Chondrocyte (in vitro differentiated cells): ENCODE measurements at places on chromosomes 16 and 17.

GRCh38 chr16:56305956-56306565 is 114.8 kb downstream of the GNAO1 start:
- peaks cover 29% of the 10 kb centered on the region for H3K27me3 ChIP-seq
- no peak overlapping the region for H3K27ac ChIP-seq
- peaks cover 5% of the 10 kb centered on the region for H3K4me1 ChIP-seq
- peak; percentile 29 for DNase-seq
- peaks cover 1% of the 10 kb centered on the region for H3K36me3 ChIP-seq

DNA sequence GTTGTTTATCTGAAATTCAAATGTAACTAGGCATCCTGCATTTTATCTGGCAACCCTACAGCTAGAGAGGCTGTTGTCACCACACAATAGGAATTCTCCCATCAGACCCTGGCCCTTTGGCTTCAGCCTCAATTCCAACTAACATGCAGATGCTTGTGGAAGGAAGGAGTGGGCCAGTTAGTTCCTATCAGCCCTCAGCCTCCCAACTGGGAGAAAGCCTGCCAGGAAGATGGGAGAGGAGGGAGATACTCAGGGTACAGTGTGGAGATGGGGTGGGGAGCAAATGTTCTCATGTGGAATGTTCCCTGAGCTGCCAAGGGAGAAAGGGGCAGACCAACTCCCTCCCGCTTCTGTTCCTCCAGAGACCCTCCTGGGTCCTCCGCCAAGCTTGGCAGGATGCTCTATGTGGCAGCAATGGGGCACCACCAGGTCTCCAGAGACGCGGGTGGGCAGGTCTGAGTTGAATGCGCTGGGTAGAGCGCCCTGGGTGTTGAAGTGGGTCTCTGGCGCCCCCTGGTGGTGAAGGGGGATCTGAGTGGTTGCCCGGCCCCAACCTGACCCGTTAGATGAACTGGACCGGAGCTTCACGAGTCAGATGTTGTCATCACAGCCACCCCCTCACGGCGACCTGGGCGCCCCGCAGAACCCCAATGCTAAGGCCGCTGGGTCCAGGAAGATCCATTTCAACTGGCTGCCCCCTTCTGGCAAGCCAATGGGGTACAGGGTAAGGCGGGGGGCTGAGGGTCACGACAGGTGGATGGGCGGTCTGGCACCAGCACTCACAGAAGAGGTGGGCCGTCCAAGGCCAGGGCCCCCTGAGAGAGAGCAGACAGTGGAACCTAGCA is 15.2 kb downstream of the GALK1 start:
- DNase-seq = no peak
- peaks cover 16% of the 10 kb centered on the region for H3K4me1 ChIP-seq
- H3K27me3 ChIP-seq = no peaks in the 10 kb centered on the region
- no peaks in the 10 kb centered on the region for H3K36me3 ChIP-seq
- peak overlapping the region; percentile 40 for H3K4me3 ChIP-seq

- peak overlapping the region; percentile 14 for H3K27ac ChIP-seq
- no peaks in the 10 kb centered on the region for H3K4me1 ChIP-seq
- H3K27me3 ChIP-seq = no peaks in the 10 kb centered on the region
- DNase-seq = no peak
Observed at GRCh38 chr17:16073845-16074244, 74.2 kb downstream of the TTC19 start.

GRCh38 chr16:4917117-4917516 is 19.8 kb downstream of the PPL start:
- DNase-seq = no peak
- no peak overlapping the region for H3K4me3 ChIP-seq
- H3K36me3 ChIP-seq = no peaks in the 10 kb centered on the region
- no peak overlapping the region for H3K27ac ChIP-seq
- no peaks in the 10 kb centered on the region for H3K27me3 ChIP-seq
- H3K4me1 ChIP-seq = peaks cover 21% of the 10 kb centered on the region

- H3K36me3 ChIP-seq = peaks cover 8% of the 10 kb centered on the region
- H3K4me1 ChIP-seq = peaks cover under 1% of the 10 kb centered on the region
- peak overlapping the region; percentile 97 for H3K27ac ChIP-seq
- no peaks in the 10 kb centered on the region for H3K27me3 ChIP-seq
Observed at GRCh38 chr17:64081802-64082799, 47.8 kb downstream of the ERN1 start.

GRCh38 chr17:81923302-81924260 is 4.0 kb downstream of the MAFG start:
- no peaks in the 10 kb centered on the region for H3K27me3 ChIP-seq
- DNase-seq = no peak
- peak overlapping the region; percentile 93 for H3K27ac ChIP-seq
- H3K4me3 ChIP-seq = peak overlapping the region; percentile 69

DNA sequence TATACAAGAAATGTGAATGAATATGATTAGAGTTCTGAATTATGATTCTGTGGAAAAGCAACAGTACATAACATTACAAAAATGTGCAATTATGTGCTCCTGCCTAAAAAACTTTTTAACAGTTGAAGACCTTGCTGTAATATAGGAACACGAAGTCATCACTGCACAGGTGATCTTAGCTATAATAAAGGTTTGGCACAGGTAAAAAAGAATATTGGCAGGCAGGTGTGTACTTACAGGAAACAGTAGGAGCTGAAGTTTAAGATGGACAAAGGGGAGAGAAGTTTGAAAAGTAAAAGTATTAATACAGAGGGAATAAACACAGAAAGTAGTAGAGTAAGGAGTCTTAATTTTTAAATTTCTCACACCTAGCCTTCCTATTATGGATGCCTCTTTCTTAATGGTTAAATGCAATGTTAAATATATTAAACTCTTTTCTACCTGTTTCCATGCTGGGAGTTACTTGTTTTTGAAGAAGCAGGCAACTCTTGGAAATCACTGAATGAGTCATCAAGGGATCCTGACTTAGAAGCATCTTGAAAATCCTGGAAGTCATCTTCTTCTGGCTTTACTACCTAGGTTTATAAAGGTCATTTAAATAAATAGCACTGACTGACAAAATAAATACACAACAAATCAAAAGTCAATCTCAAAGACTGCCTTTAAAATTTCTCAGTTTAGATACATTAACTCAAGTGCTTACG is 40.7 kb downstream of the SYNRG start:
- H3K4me1 ChIP-seq = peaks cover 3% of the 10 kb centered on the region
- DNase-seq = no peak
- peaks cover 22% of the 10 kb centered on the region for H3K36me3 ChIP-seq
- no peaks in the 10 kb centered on the region for H3K27me3 ChIP-seq
- no peak overlapping the region for H3K4me3 ChIP-seq

- H3K4me1 ChIP-seq = peaks cover 23% of the 10 kb centered on the region
- peak overlapping the region; percentile 43 for H3K27ac ChIP-seq
- peaks cover 6% of the 10 kb centered on the region for H3K36me3 ChIP-seq
- no peaks in the 10 kb centered on the region for H3K27me3 ChIP-seq
Observed at GRCh38 chr16:20918486-20919239, 18.1 kb downstream of the LYRM1 start.

DNA sequence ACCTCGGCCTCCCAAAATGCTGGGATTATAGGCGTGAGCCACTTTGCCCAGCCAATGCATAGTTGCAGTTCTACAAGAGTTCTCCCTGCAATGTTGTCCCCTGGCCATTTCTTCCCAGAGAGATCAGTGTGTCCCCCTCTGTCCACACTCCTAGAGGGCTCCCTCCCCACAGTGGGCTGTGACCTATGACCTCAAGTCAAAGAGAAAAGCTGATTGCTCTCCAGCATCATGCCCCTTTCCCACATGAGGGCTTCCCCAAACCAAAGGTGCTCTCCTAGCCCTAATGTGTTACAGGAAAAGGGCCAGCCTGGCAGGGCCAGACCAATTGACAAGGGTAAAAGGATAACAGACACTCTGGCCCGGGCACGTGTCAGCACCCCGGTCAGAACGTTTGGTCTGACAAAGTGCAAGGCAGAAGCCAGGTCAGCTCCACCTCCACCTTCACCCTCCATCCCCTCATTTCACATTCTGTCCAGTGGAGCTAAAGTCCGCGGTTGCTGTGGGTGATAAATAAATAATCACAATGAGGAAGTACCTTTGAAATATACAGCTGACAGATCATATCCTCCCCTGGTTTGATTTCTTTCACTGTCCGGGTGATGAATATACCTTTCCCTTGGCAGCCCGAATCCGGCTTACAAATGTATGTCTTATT is 17.8 kb downstream of the TTLL6 start:
- no peak for DNase-seq
- H3K4me1 ChIP-seq = peaks cover 5% of the 10 kb centered on the region
- no peak overlapping the region for H3K4me3 ChIP-seq
- H3K27ac ChIP-seq = no peak overlapping the region
- peaks cover 3% of the 10 kb centered on the region for H3K36me3 ChIP-seq

DNA sequence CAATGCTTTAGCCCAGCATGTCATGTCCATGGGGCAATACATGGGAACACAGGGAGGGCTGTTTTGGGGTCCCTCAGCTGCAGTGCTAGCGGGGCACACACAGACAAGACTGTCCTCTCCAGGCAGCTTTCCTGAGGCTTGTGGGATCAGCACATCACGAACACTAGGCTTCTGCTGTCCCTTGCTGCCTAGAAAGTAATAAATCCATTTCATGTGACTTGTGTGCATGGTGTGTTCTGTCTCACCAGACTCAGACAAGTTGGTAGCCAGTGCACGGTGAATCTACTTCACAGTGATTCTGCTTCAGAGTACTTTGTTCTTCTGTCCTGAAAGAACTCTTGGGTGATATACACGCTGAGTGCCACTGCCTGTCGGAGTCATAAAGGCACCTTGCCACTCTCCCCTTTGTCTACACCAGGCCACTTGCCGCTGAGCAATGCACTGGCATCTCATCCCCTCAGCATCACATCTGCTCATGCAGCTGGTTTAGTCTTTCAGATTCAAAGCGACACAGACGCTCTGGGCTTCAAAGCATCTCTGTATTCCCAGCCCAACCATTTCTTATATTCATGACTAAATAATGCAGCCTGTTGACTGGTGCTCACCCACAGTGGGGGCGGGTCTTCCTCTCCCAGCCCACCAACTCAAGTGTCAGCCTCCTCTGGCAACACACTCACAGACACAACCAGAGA is 95.2 kb upstream of the COX10 start:
- H3K4me1 ChIP-seq = no peaks in the 10 kb centered on the region
- H3K27ac ChIP-seq = no peak overlapping the region
- H3K27me3 ChIP-seq = no peaks in the 10 kb centered on the region
- no peak for DNase-seq
- H3K36me3 ChIP-seq = peaks cover 2% of the 10 kb centered on the region
- H3K4me3 ChIP-seq = no peak overlapping the region

- no peak for DNase-seq
- no peak overlapping the region for H3K4me3 ChIP-seq
- peaks cover 3% of the 10 kb centered on the region for H3K36me3 ChIP-seq
- no peak overlapping the region for H3K27ac ChIP-seq
Observed at GRCh38 chr17:70796757-70797156, 627.4 kb downstream of the KCNJ2 start.

- H3K27ac ChIP-seq = no peak overlapping the region
- no peaks in the 10 kb centered on the region for H3K27me3 ChIP-seq
- H3K36me3 ChIP-seq = peaks cover 18% of the 10 kb centered on the region
- no peak for DNase-seq
- peaks cover 21% of the 10 kb centered on the region for H3K4me1 ChIP-seq
Observed at GRCh38 chr17:17872547-17873345, 36.0 kb upstream of the SREBF1 start.

GRCh38 chr17:43517615-43518386 is 28.3 kb downstream of the ETV4 start:
- H3K27ac ChIP-seq = peak overlapping the region; percentile 90
- H3K27me3 ChIP-seq = no peaks in the 10 kb centered on the region
- no peak for DNase-seq
- H3K4me3 ChIP-seq = no peak overlapping the region

DNA sequence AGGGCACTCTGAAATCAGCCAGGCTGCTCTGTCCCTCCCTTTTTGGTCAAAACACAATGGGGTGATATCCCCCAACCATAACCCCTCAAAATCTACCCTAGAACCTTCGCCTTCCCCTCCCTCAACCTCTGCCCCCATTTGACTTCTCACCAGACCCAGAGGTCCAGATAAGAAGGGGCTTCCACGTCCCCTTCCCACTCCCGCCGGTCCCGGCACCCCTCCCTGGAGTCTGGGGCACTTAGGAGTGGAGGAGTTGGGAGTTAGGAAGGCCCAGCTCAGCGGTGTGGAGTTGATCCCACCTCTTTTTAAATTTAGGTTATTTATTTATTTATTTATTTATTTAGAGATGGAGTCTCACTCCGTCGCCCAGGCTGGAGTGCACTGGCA is 619 bp upstream of the TMEM92 start:
- H3K27ac ChIP-seq = peak overlapping the region; percentile 5
- peaks cover 76% of the 10 kb centered on the region for H3K4me1 ChIP-seq
- DNase-seq = peak; percentile 41
- no peaks in the 10 kb centered on the region for H3K27me3 ChIP-seq

GRCh38 chr16:10622036-10622921 is 41.9 kb upstream of the EMP2 start:
- no peaks in the 10 kb centered on the region for H3K36me3 ChIP-seq
- peaks cover 5% of the 10 kb centered on the region for H3K4me1 ChIP-seq
- H3K27ac ChIP-seq = no peak overlapping the region
- no peak for DNase-seq
- no peak overlapping the region for H3K4me3 ChIP-seq
- H3K27me3 ChIP-seq = peaks cover 16% of the 10 kb centered on the region

- peaks cover 60% of the 10 kb centered on the region for H3K4me1 ChIP-seq
- DNase-seq = peak; percentile 81
- H3K4me3 ChIP-seq = peak overlapping the region; percentile 71
- no peaks in the 10 kb centered on the region for H3K27me3 ChIP-seq
- no peak overlapping the region for H3K27ac ChIP-seq
Observed at GRCh38 chr17:29593591-29594518, 923 bp downstream of the ANKRD13B start.

DNA sequence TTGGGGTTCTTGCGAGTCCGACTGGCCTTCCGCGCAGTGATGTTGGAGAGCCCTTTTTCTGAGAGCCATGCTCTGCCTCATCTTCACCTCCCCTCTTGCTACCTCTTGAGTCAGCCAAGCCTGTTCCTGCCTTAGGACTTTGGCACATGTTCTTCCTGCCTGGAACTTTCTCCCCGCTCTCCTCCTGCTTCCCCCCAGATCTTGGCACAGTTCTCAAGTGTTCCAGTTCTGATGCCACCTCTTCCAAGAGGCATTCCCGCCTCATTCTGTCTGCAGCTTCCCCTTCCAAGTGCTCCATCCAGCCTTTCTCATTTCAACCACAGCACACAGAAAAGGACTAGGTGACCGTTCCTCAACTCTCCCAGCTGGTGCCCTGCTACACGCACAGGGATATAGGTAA is 7.7 kb downstream of the AKAP1 start:
- no peak for DNase-seq
- H3K27ac ChIP-seq = peak overlapping the region; percentile 82
- H3K4me1 ChIP-seq = peaks cover 24% of the 10 kb centered on the region
- no peak overlapping the region for H3K4me3 ChIP-seq
- no peaks in the 10 kb centered on the region for H3K36me3 ChIP-seq

GRCh38 chr16:79656553-79657115 is 56.1 kb upstream of the MAF start:
- H3K27ac ChIP-seq = no peak overlapping the region
- H3K4me3 ChIP-seq = no peak overlapping the region
- H3K27me3 ChIP-seq = no peaks in the 10 kb centered on the region
- DNase-seq = no peak
- H3K36me3 ChIP-seq = no peaks in the 10 kb centered on the region

GRCh38 chr16:35195173-35195863 is 1735.9 kb downstream of the TP53TG3F start:
- no peak overlapping the region for H3K4me3 ChIP-seq
- no peaks in the 10 kb centered on the region for H3K36me3 ChIP-seq
- H3K4me1 ChIP-seq = no peaks in the 10 kb centered on the region
- no peaks in the 10 kb centered on the region for H3K27me3 ChIP-seq
- H3K27ac ChIP-seq = no peak overlapping the region

GRCh38 chr16:54645345-54645744 is 285.3 kb upstream of the IRX5 start:
- H3K27me3 ChIP-seq = peaks cover 19% of the 10 kb centered on the region
- no peak overlapping the region for H3K27ac ChIP-seq
- no peak for DNase-seq
- no peaks in the 10 kb centered on the region for H3K4me1 ChIP-seq

GRCh38 chr17:61418449-61418848 is 18.8 kb downstream of the TBX2 start:
- H3K36me3 ChIP-seq = no peaks in the 10 kb centered on the region
- DNase-seq = no peak
- no peak overlapping the region for H3K4me3 ChIP-seq
